Midbrain (tissue), 1 donor: ENCODE measurements at places on chromosomes 4 and X.

DNA sequence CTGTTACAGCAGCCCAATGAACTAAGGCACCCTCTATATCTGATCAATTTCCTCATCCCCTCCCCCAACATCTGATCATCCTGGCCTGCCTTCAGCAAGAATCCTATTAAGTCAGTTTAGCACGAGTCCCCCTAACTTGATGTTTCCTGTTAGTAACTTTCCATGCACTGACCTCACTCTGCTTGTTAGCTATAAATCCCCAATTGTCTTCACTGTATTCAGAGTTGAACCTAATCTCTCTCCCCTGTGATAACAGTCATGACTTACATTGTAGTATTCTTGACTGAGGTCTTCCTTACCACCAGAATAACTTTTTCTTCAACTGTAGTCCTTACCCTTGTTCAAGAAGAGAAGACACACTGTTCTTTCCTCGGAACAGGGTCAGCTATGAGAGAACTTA lies 8.5 kb downstream of the ANXA5 start:
- DNase-seq = no peak

DNA sequence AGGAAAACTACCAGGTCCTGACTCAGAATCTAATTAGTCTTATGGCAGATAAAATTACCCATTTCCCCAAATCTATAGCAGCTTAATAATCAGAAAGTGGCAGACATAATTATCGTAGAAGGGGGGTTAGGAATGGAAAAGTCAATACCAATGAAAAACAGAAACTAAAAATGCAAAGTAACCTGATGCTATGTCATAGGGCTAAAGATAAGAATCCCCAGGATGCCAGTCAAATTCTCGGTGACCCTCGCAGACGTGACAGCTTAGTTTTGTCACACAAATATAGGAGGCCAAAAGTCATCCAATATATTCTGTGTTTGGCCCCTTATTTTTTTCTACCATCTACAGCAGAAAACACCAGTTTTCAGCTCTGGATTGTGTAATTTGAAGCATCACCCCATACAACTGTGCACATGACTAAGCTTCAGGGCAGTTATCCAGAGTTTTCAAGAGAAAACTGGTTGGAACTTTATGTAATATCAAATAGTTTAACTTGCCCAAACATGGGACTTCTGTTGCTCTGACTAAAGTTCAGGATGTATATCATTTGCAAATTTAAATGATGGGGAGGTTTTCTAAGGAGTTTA lies 30.9 kb downstream of the RASSF6 start:
- no peak for DNase-seq

- no peak for DNase-seq
Observed at GRCh38 chr4:653080-653821, 20.8 kb downstream of the ATP5ME start.

DNA sequence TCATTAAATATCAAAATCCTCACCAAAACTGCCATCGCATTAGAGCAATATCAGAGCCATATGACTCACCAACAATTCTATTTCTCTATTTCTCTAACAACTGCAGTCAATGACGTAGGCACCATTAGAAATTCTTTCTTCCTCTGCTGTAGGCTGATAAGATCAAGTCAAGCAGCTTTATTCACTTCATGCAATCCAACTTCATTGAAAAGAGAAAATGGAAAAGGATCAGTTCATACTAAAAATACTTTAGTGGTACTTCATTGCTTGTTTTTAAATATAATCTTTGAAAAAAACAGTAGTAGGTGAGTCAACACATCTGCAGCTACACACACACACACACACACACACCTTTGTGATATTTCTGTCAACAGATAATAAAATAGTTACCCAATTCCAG lies 345.3 kb upstream of the TENM3 start:
- DNase-seq = no peak

DNA sequence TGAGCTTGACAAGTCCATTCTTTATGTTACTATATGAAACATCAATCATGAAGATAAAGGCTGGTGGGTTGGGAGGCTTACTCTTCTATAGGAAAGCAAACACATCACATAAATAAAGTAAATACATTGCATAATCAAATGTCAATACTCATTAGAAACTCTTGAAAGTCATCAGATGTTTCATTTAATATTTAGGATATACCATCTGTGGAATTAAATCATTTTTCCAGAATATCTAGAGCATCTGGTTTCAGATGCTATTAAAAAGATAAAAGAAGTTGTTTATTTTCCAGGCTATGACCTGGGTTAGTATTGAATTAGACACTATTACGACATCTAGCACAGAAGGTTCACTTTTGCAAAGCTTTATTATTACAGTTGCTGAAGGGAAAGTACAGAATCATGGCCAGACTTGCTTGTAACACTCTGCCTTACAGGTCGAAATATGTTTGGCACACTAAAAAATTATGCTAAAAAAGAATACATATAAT lies 72.6 kb downstream of the METTL14 start:
- no peak for DNase-seq

GRCh38 chr4:67151376-67152343 lies 393.6 kb downstream of the CENPC start:
- no peak for DNase-seq

GRCh38 chrX:7027071-7027470 lies 120.4 kb upstream of the STS start:
- no peak for DNase-seq

DNA sequence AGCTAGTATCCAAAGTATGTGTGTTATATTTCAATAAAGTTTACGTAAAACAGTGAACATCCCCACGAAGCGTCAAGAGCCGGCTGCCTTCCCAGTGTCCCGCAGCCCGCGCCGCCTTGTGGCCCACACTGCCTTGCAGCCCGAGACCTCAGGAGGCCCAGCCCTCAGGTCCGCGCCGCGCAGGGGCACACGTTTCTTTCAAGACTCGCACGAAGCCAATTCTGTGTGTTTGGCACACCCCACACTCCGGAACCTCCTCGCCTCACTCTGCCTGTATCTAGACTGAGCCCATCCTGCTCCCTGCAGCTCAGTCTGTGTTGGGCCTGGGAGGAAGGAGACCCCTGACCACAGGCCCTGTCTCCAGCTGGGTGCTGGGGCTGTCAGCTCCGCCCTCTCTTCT lies 5.8 kb downstream of the LRPAP1 start:
- DNase-seq = no peak

DNA sequence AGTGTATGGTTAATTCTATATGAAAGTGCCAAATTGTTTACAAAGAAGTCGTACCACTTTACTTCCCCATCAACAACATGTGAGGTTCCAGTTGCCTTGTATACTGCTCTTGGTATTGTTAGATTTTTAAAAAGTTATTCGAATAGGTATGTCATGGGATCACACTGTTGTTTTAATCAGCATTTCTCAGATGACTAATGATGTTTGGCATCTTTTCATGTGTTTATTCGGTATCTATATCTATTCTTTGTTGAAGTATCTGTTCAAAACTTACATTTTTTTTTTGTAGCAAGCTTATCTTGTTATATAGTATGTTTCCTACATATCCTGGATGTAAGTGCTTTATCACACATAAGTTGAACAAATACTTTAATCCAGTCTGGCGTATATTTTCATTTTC lies 99.4 kb upstream of the MAB21L2 start:
- DNase-seq = no peak

- DNase-seq = no peak
Observed at GRCh38 chrX:78753571-78753970, 6.1 kb downstream of the LPAR4 start.

DNA sequence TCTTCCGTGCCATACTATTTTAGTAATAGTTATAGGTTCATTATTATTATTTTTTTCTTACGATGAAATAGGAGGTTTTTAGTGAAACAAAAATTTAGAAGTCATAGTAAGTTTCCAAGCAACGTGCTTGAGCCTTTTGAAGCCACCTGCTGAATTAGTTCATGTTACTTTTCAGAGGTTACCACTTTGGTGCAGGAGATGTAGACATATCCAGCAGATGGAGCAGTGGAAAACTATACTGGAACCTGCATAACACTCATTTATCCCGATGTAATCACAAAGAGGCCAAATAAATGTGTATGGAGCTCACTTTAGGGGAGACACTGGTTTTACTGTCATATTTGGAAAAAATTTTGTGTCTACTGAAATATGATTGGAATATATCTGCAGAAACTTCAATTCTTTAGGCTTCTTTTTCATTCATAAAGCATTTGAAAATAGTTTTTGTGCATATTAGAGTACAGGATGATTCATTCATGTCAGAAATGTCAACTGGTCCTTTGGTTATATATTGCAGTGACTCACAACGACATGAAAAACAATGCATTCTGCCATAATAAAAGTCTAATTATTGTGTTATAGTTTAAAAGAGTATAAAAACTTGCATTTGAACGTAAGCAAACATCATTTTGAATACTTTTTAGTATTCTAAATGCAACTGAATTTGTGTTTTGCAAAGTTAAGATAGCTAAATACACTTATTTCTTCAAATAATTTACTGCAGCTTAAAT lies 2182.9 kb upstream of the TENM3 start:
- peak; percentile 16 for DNase-seq

DNA sequence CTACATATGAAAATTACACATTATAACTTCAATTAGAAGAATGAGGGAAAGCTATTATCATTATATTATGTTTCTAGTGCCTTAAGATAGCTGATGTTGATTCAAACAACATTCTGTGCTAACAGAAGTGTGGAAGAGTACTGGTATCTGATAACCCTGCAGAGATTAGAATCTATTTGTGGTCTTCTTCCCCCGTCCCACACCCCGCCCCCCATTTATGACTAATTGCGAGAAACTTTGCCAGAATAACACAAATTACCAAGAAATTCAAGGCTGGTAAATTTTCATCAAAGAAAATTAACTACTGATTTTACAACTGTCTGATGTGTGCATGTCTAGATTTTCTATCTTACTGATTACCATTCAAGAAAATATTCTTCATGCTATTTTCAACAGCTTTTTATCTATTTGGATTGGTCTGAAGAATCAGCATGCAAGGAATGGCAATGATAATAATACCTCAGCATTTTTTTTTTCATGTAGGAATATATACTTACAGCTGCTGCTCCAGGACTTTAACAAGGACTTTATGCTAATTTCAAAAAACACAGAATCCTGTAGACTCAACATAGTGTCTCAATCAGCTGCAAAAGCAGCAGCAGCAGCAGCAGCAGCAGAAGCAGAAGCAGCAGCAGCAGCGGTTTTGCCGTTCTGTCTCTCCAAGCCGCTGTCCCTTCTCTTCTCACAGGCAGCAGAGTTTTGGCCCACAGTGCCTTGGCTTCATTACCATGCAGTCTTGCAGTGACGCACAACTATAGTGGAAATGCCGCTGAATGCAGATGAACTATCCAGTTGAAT lies 126.7 kb downstream of the FRYL start:
- peak; percentile 85 for DNase-seq

GRCh38 chrX:150983521-150984168 lies 510 bp downstream of the HMGB3 start:
- no peak for DNase-seq

DNA sequence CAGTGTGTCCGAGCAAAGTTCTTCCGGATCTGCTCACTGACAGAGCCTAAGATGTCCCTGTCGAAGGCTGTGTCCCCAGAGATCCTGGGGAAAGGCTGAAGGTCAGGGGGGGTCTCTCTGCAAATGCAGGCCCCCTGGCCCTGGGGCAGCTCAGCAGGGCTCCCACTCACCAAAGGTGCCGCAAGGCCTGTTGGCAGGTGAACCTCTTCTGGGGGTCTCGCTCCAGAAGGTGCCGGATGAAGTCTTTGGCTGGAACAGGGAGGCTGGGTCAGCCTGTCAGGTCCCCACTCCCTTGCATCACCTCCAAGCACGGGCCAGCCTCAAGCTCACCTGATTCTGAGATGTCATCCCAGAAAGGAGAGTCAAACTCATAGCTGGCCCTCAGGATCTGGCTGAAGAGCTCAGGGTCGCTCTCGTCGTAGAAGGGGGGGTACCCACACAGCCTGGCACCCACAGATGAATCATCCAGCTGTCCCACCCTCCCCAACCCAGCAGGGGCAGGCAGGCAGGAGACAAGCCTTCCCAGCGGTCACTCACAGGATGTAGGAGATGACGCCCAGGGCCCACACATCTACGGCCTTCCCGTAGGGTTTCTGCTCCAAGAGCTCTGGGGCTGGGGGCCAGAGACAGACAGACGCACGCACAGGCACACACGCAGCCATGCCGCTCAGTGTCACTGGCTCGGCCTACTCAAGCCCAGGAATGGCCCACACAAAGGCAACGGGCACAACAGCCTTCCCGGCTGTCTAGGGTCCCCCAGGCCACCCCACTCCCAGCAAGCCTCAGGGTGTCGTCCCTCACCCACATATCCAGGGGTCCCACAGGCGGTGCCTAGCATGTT lies 2.6 kb downstream of the PNCK start:
- no peak for DNase-seq

- DNase-seq = no peak
Observed at GRCh38 chrX:5681159-5681558, 547.5 kb downstream of the NLGN4X start.

DNA sequence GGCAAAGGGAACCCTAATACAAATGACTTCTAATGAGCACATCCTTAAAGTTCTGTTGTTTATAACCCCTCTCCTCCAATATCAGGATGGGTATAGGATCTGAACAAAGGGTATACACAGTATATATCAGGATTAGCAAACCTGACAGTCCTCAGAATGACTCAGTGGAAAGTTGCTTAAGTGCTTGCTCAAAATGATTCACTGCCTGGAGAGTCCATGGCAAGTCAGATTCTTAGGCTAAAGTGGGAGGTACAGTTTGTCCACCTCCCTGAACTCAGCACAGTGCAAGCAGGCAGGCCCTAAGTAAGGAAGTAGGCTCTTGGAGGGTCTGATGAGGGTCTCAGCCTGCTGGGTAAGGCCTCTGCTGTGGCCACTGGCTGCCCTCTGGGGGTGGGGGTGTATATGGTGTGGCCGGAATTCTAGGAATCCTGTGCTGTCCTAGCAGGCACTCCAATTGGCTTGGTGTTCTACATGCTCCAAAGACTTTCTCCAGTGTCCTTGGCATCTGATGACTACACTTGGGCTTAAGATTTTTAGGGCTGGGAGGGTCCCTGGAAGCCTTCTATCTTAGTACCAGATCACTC lies 54.3 kb downstream of the CHRDL1 start:
- DNase-seq = no peak

DNA sequence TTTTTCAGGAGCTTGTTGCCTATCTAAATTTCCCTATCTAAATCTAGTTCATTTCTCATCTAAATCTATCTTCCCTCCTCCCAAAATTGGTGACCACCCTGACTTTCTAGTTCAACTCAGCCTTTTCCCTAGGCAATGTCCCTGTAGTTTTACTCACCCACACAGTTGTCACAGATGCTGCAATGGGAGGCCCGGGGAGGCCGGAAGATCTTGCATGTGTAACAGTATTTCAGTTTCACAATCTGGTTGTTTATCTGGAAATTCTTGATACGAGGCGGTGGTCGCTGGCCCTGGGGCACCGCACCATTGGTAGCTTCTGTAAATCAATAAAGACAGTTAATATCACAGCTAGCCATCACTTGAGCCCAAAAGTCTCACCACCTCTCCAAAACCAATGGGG lies 20.2 kb downstream of the ZDHHC9 start:
- no peak for DNase-seq
